ENCODE measurements at places on chromosomes 13 and 19.

GRCh38 chr13:43805681-43806128, 18.9 kb upstream of the ENOX1 start:
- DNase-seq, result no peak

- DNase-seq, result no peak
Observed at GRCh38 chr13:51988988-51989618, 22.1 kb downstream of the ATP7B start.

DNA sequence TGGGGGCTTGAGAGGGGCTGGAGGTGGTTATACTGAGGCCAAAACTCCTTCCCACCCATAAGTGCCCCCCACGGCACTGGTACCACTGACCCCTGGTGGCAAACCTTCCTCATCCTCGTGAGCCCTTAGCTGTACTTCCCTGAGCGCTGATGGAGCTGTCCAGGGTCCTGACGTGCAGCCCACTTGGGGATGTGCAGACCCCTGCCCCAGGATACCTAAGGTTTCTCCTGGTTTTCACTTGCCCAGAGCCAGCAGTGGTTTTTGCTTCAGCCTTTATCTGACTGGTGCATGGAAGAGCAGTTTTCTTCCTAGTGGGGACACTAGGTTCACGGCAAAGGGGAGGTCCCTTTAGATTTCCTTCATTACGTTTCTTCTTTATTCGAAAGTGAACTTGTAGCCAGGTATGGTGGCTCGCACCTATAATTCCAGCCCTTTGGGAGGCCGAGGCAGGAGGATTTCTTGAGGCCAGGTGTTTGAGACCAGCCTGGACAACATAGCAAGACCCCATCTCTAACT, 28.7 kb upstream of the KCTD15 start:
- peak; percentile 33 for DNase-seq

- peak; percentile 42 for DNase-seq
Observed at GRCh38 chr13:41311406-41312175, 524 bp downstream of the NAA16 start.

- DNase-seq, result peak; percentile 41
Observed at GRCh38 chr13:59982631-59983382, 180.9 kb downstream of the DIAPH3 start.

- DNase-seq, result no peak
Observed at GRCh38 chr13:110274687-110275086, 32.3 kb downstream of the COL4A1 start.

GRCh38 chr13:91146601-91147000, 200.9 kb upstream of the MIR17HG start:
- no peak for DNase-seq

DNA sequence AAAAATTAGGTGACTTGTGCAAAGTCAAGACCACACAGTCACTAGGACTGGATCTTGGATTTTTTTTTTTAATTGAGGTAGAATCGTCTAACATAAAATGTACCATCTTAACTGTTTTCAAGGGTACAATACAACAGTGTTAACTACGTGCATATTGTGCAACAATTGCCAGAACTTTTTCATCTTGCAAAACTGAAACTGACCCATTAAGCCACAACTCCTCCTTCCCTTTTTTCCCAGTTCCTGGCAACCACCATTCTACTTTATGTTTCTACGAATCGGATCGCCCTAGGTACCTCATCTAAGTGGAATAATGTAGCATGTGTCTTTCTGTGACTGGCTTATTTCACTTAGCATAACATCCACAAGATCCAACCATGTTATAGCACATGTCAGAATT, 37.5 kb upstream of the POMP start:
- peak; percentile 45 for DNase-seq

GRCh38 chr13:52156724-52157261, 2.6 kb downstream of the NEK3 start:
- DNase-seq, result peak; percentile 32

GRCh38 chr13:42717176-42717575, 64.2 kb upstream of the FAM216B start:
- DNase-seq, result no peak

DNA sequence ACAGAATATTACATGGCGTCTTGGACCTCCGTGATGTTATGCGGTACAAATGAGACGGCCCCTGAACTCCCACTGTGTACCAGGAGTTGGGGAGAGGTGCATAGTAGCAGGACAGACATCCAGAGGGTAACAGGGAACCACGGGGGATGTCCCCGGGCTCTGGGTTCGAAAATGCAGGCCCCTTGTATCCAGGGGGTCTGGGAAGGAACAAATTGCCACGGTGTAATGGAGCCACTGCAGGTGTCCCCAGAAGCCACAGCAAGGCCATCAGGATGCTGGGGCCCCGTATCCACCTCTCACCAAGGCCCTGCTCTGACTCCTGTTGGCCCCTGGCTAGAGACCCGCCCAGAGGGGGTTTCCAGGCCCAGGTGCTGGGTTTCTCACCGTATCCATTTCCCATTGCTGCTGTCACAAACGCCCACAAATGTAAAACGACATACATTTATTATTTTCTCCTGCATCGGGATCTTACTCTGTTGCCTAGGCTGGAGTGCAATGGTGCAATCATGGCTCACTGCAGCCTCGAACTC, 77.8 kb downstream of the INSR start:
- no peak for DNase-seq

DNA sequence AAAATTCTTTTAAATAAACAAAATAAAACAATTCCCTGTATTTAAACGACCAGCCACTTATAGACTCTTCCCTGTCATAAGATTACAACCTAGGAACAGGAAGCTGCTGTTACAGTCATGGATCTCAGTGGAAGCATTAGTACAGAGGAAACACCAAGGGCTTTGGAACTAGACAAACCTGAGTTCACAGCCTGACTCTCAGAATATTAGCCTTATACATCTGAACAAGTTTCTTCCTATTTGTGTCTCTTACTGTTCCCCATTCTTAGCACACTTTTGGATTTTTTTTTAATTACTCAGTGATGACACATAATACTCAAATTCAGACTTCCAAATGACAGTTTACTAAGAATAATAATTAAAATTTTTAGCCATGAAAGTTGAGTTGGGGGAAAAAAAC, 46.1 kb downstream of the ZDHHC20 start:
- DNase-seq, result no peak

GRCh38 chr13:27794921-27795717, 2.8 kb downstream of the GSX1 start:
- DNase-seq, result no peak
